ENCODE measurements at places on chromosomes 2 and 18.

DNA sequence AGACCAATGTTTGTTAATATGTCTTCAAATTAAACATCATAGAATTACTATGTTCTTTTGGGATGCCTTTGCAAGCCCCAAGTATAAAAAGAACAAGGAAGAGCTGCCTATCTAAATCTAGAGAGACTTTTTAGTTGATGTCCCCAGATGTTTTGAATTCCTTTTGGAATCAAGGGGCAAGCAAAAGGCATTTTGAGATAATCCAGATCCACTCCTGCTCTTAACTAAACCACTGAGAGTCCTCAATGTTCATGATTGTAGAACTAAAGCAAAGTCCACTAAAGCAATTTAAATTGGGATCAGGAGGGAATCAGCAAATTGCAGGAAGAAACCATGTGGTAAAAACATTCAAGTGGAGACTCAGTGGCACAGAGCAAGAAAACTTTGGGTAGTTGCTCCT is 558.5 kb upstream of the VRK2 start:
- no peak for DNase-seq

DNA sequence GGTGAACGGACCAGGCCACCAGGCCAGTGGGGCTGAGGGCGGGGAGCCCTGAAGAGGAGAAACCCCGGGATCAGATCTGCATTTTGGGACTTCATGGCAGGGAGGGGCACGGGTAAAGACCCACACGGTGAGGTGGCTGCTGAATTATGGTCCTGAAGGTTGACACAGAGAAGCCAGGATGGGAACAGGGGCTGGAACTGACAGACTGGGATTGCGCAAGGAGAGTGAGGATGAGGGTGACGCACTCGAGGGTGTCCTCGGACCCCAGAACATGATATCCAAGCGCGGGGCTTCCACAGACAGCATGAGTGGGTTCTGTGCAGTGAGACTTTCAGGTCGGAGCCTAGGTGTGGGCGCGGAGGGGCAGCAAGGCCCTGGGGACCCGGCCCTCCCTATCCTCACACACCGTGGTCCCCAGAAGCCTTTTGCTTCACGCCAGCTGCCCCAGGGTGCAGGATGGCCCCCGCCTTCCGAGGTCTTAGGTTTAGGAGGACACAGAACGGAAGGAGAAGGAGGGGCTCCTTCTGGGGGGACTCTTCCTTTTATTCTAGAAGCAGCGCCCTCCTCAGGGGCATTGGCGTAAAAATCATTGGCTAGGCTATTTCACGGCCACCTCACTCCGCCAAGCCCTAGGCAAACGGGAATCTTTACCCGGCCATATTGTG is 416.8 kb upstream of the HS6ST1 start:
- DNase-seq, result no peak

DNA sequence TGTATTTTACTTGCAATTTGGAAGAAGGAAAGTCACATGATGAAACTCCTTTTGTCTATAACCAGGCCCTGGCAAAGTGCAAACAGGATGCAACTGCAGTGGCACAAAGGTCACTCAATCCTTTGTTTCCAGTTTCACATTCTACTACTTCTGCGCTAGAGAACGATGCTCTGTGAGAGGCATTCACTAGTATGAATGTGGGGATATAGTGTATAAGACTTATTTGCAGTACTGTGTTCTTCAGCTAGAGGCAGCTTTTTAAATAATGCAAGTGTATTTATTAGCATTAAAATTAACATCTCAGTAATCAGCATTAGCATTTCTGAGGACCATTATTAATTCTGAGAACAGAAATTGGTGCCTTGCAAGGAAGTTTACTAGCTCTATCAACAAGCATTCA is 68.9 kb downstream of the PRPF40A start:
- DNase-seq, result no peak

GRCh38 chr18:23998820-23999219 is 15.7 kb upstream of the TTC39C start:
- DNase-seq, result no peak

- DNase-seq, result no peak
Measured at GRCh38 chr2:70002241-70002899, 40.9 kb upstream of the ASPRV1 start.

- DNase-seq, result no peak
Measured at GRCh38 chr2:33488715-33489540, 12.5 kb downstream of the RASGRP3 start.

DNA sequence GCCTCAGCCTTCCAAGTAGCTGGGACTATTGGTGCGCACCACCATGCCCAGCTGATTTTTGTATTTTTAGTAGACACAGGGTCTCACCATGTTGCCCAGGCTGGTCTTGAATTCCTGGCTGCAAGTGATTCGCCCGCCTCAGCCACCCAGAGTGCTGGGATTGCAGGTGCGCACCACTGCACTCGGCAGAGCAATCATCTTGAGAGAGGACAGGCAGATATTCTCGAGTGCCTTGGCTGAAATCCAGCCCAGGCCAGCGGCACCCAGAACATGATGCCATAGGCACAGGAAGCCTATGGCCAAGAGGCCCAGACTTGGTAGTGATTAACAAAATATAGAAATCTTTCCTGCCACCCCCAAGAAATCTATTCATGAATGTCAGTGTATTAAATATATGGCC is 58.0 kb upstream of the PEX13 start:
- DNase-seq, result no peak

GRCh38 chr2:67572721-67573435 is 175.7 kb downstream of the ETAA1 start:
- DNase-seq, result no peak

- DNase-seq, result no peak
Measured at GRCh38 chr2:17627434-17627833, 86.9 kb downstream of the VSNL1 start.

DNA sequence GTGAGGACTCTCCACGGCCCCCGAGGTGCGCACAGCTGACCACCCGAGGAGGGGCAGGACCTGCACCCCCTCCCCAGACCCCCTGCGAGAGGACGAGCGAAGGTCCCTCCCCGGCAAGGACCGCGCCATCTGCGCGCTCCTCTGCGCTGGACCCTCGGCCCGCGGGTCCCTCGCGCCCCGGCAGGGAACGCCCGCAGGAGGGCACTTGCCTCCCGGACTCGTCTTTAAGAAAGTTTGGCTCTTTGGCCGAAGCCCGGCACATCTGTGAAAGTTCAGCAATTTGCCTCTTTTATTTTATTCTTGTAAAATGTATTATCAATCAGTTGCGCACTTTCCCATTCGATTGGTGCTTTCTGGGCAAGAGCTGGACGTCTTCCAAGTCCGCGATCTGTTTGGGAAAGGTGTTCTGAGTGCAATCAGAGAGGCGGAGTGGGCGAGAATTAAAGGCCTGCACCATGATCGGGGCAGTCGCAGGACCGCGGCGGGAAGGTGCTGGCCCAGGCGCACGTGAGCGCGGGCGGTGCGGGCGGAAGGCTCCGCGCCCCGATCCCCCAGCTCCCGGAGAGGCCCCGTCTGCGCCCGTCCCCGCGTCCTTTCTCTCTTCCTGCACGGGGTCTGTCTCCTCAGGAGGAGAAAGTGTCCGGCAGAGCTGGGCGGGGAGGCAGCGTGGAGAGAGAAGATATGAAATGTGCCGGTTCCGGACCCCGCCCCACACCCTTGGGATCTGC is 1.6 kb upstream of the ALKAL2 start:
- DNase-seq, result no peak

GRCh38 chr18:58228762-58229161 is 184.7 kb downstream of the NEDD4L start:
- no peak for DNase-seq

GRCh38 chr2:46336283-46336959 is 39.2 kb downstream of the EPAS1 start:
- no peak for DNase-seq

DNA sequence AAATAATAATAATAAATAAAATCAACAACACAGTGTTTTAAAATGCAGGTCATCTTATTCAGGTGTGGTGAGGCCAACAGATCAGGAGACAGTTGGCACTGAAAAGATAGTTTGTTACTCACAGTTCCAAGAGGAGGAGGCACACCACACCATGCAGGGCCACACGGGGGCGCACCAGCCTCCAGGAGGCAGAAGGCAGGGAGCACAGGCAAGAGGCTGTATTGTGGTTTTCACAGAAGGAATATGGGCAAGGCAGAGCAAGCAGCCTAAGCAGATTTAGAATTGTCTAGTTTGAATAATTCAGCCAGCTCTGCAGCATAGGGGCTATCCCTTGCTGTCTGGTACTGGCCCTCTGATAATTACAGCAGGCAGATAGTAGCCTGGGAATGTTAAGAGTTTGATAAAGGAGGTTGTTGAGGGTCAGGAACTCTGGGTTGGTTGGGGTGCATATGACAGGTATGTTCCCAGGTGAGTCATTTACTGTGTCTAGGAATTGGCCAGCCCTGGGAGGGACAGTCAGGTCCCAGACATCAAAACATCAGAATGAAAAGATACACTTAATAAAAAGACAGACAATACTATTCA is 31.3 kb downstream of the KIAA2012 start:
- DNase-seq, result peak; percentile 15

DNA sequence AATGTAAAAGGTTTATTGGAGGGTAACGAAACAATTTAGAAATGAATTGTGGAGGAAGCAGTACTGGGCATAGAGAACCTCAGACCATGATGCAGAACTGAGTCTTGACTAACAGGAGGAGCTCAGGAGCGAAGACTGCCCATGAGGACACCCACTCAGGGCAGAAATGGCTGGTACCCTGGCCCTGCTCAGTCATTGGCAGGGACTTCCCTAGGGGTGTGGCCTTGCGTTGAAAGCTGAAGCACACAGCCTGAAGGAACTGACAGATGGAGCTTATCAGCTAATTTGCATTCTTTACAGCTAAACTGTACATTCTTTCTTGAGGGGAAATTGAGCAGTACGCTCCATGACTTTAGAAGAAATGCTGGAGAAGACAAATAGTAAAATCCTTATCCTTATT is 57.1 kb downstream of the PDK1 start:
- no peak for DNase-seq

All from stimulated activated CD4-positive, alpha-beta T cell treated with anti-CD3 and anti-CD28 coated beads, Interleukin-4, amount 100 ng/mL, for 1 hour (primary cell).